Mesenteric fat pad (tissue), 1 donor: ENCODE measurements at places on chromosomes 5 and 9. TPM values are rescaled to one million over a fixed set of nuclear protein-coding genes. Genes with fewer than 3 reads are reported as not detected.

GRCh38 chr5:132063090-132063911 is 2.8 kb downstream of the IL3 start:
- peak; percentile 91 for DNase-seq

The SPATA31C1 gene
- not detected for total RNA-seq

DNA sequence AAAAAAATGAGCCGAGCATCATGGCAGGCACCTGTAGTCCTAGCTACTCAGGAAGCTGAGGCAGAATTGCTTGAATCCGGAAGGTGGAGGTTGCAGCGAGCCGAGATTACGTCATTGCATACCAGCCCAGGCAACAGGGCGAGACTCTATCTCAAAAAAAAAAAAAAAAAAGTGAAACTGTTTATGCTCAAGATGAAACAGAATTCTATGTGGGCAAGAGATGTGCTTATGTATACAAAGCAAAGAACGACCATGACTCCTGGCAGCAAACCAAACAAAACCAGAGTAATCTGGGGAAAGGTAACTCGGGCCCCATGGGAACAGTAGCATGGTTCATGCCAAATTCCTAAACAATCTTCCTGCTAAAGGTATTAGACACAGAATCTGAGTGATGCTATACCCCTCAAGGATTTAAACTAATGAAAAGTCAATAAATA is 32.6 kb upstream of the PLAC8L1 start:
- DNase-seq = no peak

DNA sequence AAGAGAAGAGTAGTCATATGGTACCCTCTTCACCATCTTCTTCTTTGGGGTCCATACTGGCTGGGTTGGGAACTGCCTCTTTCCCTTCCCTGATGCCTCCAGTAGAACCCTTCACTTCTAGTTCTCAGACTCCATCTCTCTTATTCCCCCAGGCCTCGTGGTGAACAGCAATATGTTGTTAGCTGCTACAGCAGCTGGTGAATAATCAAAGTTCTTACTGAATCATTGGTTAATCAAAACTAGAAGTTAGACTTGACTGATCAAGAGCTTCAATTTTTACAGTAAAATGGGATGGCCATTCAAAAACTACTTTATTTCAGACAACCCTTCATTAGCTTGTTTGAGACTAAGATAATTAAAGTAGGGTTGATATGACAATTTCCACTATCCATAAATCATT is 190.9 kb upstream of the GNA14 start:
- DNase-seq = no peak

DNA sequence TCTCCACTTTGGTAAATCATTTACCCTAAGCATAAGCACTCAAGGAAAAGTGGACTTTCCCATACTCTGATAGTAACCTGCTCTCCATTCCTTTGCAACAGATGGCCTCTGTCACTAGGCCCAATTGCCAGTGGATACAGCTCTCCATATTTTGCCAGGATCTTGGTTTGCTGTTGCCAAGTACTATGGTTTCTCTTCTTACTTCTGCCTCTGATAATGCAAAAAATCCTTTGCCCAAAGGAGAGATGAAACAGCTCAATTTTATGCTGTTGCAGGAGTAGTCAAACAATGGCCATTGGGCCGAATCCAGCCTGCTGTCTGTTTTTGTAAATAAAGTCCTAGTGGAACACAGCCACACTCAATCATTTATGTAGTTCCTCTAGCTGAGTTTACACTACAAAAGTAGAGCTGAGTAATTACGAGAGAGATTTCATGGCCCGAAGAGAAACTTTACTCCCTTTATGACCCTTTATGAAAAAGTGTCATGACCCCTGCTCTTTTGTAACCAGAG is 92.5 kb downstream of the HTR4 start:
- DNase-seq = no peak

DNA sequence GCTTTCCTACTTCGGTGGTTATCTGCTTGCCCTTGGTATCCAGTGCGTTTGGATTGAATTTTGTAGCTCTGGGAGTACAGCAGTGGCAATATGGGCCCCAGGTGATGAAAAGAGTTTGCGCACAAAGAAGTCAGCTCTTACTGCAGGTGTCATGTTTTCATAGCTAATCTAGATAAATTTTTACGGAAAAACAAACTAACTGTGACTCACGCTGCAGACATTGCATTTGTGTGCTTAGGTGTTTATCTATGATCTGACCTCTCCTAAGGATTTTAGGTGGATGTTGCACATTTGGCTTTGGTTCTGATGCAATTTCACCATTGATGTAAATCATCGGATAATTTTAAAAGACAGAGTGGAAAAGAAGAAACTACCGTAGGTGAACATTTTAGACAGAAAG is 92.1 kb downstream of the VCAN start:
- DNase-seq = no peak
